ENCODE measurements at places on chromosomes 4 and X. TPM values are rescaled to one million over a fixed set of nuclear protein-coding genes. Genes with fewer than 3 reads are reported as not detected.

The FRG2 gene
- not detected for total RNA-seq

The CLDN22 gene
- total RNA-seq: not detected

The MID1IP1 gene
- 103 TPM for total RNA-seq

The SHROOM4 gene
- 12.5 TPM for total RNA-seq

The APLN gene
- 0.16 TPM for total RNA-seq

The P2RY10 gene
- total RNA-seq: 0.98 TPM

DNA sequence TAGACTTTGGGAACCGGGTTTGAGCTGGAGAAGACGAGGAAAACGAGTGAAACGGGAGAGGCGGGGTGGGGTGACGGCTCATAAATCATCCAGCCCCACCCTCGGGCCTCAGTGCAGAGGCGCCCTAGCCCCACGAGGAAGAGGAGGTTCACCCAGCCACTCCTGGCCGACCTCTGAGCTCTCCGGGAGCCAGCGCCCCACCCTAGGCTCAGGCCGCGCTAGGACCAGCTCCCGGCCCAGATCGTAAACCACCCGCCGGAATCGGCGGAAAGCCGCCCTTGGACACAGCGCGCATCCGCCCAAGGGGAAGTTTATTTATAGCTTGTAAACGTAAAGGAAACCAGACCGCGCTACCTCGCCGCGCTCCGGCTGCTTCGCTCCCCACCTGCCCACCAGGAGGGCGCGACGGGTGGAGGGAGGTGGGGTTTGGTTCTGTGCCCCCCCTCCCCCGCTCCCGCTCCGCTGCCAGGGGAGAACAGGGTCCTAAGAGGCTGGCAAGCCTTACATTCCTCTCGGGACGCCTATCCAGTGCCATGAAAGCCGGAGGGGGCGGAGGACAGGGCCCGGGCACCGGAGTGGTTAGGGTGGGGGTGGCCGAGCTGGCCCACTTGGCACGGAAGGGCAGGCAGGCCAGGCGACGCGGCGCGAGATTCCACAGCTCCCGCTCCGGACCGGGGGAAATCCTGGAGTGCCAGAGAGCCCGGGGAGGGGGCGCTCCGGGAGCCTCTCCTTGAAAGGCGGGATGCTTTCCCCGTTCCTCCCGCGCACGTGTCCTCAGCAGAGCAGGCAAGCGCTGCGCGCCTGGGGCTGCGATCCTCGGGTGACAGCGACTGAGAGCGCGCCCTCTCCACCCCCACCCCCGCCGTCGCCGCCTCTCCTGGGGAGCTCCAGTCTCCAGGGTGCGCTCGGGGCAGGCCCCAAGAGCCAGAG is 84.2 kb downstream of the BCOR start:
- DNase-seq: peak; percentile 57

GRCh38 chrX:39842281-39842973 is 255.3 kb downstream of the BCOR start:
- no peak for DNase-seq

DNA sequence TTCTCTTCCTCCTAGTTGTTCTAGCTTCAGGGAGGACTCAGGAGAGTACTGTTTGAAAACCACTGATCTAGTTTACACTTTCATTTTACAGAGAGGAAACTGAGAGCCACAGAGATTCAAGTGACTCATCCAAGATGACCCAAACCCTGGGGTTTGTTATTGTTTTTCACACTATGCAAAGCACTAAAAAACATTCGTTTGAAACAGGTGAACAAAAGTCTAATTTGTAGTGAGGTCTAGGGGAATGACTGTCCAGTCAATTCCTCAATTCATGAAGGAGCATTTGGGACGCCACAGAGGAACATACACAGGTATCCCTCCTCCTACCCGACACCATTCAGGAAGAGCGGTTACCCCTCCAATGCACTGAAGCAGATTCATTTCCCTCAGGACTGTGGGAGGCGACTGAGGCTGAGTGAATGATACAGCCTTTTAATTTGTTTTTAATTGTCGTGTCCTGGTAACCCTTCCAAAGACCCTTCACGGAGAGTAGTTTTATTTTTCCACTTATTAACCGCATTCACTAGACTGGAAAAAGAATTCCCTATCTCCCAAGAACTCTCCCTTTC is 30.3 kb downstream of the TLR10 start:
- DNase-seq: no peak

DNA sequence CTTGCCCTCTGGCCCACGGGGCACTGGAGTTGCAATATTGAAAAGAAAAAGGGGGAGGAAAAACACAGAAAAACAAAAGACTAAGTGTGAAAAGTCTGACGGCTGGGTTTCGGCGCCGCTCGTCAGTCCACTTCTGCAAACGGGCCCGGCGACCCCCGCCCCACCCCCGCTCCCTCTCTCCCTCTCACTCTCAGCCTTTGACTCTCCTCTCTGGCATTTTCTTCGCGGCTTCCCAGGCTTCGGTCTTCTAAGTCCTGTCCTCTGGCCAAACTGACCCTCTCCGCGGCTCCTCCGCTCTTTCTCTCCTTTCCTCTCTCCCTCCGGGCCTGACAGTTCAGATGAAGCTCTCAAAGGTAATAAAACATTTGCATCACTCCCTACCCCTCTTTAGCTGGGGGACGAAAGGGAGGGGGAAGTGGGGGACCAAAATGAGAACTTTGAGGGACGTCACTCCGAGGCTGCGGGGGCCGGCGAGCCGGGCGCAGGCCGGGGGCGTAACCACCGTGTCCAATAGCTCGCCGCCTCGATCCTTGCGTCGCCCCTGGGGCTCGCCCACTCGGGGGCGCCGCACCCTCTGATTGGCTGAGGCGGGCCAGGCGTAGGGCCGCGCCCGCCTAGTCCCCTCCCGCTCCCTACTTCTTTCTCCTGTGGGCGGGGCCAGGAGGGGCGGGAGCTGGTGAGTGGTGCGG is at the start of gene NKX6-1:
Gene NKX6-1, minus strand, starts transcription at position 358 of the 689 bp plus-strand sequence. CDS start 1,064 bp downstream, outside the sequence.
- DNase-seq: peak; percentile 51

DNA sequence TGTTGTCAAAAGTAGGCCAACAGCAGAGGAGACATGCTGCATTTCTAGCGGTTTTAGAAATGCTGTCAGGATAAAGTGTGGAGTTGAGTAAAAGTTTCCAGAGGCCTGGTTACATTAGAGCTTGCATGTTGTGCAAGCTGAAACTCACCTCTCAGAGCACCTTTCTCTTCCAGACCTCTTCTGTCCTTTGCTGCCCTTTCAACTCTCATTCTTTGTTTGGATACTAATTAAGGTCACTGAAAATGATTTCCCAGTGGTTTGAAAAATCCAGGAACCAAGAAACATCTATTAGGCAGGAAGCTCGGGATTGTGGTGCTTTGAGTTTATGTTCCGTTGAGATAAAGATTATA is 426.6 kb downstream of the MAPK10 start:
- DNase-seq: no peak

GRCh38 chrX:20906571-20906970 is 467.6 kb upstream of the CNKSR2 start:
- no peak for DNase-seq

DNA sequence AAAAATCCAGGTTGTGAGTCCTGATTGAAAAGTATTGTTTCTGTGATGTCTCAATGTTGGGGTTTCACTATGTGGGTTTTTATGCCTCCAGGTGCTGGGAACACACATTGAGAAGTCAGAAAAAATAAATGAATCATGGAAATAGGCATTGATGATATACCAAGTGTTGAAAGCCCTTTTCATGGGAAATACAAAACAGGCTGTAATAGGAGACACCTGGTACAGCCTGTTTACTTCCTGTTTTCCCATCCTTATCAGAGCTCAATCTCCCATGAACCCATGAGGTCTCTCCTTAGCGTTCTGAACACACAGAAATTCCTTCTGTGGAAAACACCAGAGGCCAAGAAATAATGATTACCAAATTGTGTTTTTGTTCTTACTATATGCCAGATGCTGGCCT is 106.3 kb upstream of the BOD1L1 start:
- DNase-seq: no peak

DNA sequence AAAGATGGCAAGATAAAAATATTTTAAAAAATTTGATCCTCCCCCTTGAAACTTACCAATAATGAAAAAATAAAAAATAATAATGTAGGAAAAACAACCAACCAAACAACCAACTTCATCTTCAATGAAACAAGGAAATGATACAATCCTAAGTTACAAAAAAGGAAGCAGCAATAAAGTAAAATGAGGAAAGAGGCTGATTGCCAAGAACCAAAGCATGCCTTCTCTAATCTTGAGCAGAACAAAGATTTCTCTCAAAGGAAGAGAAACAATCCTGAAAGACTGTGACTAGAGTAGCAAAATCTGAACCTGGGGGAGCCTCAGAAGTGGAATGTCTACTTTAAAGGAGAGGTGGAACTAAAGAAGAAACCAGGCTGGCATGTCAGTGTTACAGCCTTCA is 10.9 kb upstream of the WDFY3 start:
- DNase-seq: no peak

GRCh38 chrX:123436512-123437136 is 252.5 kb downstream of the GRIA3 start:
- no peak for DNase-seq

DNA sequence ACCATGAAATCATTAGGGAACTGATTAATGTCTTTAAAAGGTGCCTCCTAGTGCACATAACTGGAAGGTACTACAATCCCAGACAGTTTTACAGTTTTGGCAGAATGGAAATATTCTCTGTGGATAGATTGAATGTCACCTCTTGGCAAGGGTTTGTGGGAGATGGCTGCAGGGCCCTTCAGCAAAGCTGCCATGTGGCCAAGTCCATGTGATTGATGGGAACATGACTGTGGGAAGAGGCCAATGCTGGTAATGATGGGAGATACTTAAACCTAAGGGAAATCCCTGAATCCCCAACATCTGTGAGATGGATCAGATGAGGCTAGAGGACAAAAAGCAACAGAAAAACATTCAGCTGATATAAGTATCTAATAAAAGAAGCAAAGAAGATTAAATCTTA is 493.7 kb downstream of the MAGEE1 start:
- DNase-seq: no peak
